ENCODE measurements at places on chromosomes 3 and 15. TPM values are rescaled to one million over a fixed set of nuclear protein-coding genes. Genes with fewer than 3 reads are reported as not detected.

- no peaks in the 10 kb centered on the region for H3K36me3 ChIP-seq
- H3K27ac ChIP-seq, result no peak overlapping the region
- H3K4me1 ChIP-seq, result peaks cover 5% of the 10 kb centered on the region
- DNase-seq, result no peak
- H3K27me3 ChIP-seq, result peaks cover 1% of the 10 kb centered on the region
Measured at GRCh38 chr3:131712662-131713061, 209.9 kb upstream of the MRPL3 start.

GRCh38 chr3:140056047-140056446 lies 121.1 kb downstream of the CLSTN2 start:
- H3K27me3 ChIP-seq, result peaks cover 4% of the 10 kb centered on the region
- no peaks in the 10 kb centered on the region for H3K4me1 ChIP-seq
- no peaks in the 10 kb centered on the region for H3K36me3 ChIP-seq
- no peak overlapping the region for H3K4me3 ChIP-seq
- no peak for DNase-seq
- no peak overlapping the region for H3K27ac ChIP-seq

- no peaks in the 10 kb centered on the region for H3K36me3 ChIP-seq
- no peak overlapping the region for H3K4me3 ChIP-seq
Measured at GRCh38 chr3:171950373-171950772, 89.0 kb upstream of the FNDC3B start.

GRCh38 chr15:99537344-99537743 lies 28.4 kb upstream of the MEF2A start:
- DNase-seq, result no peak
- no peaks in the 10 kb centered on the region for H3K4me1 ChIP-seq
- no peak overlapping the region for H3K4me3 ChIP-seq
- H3K36me3 ChIP-seq, result no peaks in the 10 kb centered on the region

- H3K27ac ChIP-seq, result no peak overlapping the region
- DNase-seq, result no peak
- H3K4me1 ChIP-seq, result peaks cover 6% of the 10 kb centered on the region
Measured at GRCh38 chr3:172654470-172654869, 56.4 kb downstream of the NCEH1 start.

DNA sequence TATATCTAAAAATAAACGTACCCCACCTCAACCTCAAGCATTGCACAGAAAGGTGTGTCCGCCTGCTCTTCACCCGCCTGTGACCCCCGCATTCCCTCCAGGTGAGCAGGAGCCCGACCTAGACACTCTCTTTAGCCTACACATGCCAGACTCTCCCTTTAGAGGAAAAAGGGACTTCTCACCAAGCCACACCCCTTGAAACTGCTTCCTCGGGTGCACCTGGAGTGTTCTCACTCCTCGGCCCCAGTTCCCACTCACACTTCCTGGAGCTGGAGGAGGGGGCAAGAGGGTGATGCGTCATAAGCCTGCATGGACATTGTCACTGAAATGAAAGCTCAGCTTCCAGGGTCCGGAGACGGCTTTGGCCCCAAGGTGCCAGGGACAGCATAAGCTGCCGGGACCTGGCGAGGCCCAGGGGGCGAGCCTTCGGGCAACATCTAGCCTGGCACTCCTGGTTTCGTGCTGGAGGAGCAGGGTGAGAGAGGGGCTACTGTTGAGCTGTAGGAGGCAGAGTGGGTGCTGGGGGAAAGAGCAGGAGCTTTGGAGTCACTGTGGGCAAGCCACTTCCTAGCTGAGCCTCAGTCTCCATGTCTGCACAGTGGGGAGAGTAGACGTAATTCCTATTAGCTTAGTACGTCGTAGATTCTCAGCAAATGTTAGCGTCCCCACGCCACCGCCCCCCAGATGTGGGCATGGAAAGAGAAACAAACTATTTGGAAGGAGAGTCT lies 9.8 kb upstream of the MUC4 start:
- H3K27ac ChIP-seq, result no peak overlapping the region
- no peaks in the 10 kb centered on the region for H3K4me1 ChIP-seq
- H3K4me3 ChIP-seq, result no peak overlapping the region

DNA sequence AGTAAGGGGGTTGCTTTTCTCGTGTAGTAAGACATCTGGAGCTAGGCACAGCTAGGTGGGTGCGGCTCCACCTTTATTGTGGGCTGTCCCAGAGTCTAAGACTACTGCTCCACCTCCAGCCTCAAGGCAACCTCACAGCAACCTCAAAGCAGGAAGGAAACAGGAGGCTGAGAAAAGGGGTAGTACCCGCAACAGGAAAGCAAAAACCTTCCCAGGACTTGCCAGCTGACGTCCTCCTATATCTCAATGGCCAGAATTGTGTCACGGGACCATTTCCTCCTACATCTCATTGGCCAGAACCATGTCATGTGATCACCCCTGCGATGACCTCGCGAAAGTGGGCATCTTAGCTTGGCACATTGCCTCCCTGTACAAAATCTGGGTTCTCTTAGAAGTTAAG lies 4.3 kb upstream of the GPR160 start:
- H3K36me3 ChIP-seq, result no peaks in the 10 kb centered on the region
- DNase-seq, result no peak
- H3K27me3 ChIP-seq, result peaks cover 2% of the 10 kb centered on the region
- no peak overlapping the region for H3K4me3 ChIP-seq
- peaks cover 4% of the 10 kb centered on the region for H3K4me1 ChIP-seq
- no peak overlapping the region for H3K27ac ChIP-seq

DNA sequence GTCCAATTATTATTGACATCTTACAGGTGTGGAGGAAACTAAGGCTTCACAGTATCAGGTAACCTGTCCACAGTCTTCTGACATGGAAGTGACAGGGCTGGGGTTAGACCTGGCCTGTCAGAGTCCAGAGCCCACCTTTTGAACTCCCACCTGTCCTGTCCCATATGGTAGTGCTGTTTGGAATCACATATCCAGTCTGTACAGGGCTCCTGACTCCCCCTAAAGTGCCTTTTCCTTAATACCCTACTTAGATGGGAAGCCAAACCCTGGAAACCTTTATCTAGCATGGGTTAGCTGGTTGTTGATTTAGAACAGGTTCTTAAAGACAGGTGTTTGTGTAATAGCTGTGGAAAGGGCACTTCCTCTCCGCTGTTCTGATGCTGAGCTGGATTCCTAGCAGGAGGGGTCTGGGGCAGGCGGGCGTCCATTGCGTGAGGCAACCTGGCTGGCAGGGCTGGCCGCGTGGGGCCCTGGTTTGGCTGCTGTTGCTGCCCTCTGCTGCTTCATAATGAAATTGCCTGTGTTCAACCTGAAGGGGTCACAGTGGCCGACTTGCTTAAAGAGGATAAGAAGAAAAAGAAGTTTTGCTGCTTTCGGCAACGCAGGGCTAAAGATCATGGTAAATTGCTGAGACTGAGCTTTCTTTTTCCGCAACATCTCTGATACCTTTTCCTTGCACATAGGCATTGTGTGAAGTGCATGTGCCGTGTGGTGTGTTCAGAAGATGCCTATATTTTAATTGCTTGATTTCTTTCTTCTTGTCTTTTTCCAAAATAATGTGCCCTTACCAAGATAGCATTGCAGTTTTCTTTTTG lies 136.2 kb downstream of the CHDH start:
- no peaks in the 10 kb centered on the region for H3K27me3 ChIP-seq
- H3K27ac ChIP-seq, result no peak overlapping the region
- DNase-seq, result peak; percentile 85
- peaks cover 12% of the 10 kb centered on the region for H3K4me1 ChIP-seq
- H3K36me3 ChIP-seq, result peaks cover 20% of the 10 kb centered on the region

DNA sequence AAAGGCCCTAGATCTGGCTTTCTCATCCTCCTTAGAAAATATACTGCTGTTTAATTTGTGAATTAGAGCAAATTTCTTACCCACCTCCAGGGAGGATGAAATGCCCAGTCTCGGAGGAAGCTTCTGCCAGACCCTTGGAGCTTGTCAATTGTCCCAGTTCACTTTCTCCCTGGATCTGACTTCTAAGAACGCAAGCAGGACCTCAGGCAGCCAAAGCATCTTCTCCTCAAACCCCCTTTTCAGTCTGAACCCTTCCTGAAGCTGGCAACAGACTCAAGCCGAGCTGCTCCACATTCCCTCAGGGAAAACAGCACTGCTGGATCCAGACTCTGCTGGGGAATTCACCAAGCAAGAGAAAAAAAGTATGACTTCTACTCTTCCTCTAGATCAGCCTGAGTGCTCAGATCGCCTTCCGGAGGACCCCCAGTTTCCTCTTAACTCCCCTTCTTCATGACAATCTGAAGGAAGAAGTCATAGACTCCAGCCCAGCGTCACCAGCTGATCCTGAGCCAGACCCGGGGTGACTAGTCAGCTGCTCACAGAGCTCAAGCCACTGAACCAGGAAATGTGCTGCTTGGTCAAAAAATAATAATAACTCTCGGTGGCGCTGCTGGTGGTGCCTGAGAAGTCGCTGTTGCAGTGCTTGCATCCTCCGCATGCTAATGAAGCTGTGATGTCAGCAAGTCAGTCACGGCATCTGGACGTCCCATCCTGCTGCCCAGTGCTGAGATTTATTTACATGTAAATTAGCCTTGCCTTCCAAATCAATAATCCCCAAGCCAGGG lies at the start of gene PRICKLE2:
Gene PRICKLE2 (minus strand): TSS at position 641 of the 785 bp plus-strand sequence. CDS start 26,539 bp downstream, outside the sequence.
- peaks cover 1% of the 10 kb centered on the region for H3K27me3 ChIP-seq
- H3K36me3 ChIP-seq, result no peaks in the 10 kb centered on the region

GRCh38 chr15:75695220-75695619 lies 17.4 kb downstream of the CSPG4 start:
- no peak for DNase-seq
- H3K4me3 ChIP-seq, result no peak overlapping the region
- H3K27me3 ChIP-seq, result peaks cover 15% of the 10 kb centered on the region
- peaks cover 14% of the 10 kb centered on the region for H3K4me1 ChIP-seq

DNA sequence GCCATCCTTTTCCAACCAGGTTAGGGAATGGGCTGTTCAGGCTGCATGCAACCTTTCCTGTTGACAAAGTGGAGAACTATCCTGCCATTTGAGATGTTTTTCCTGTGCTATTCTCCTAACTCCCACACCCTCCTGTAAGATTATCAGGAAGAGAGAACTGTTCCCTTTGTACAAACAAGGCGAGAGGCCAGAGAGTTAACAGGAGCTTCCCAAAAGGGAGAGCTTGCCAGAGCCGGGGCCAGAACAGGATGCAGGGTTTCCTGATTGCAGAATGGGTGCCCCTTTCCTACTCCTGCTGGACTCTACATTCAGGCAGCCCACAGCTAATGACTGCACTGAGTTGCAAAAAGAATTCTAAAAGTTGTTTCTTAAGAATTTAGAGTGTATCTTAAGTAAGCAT lies 17.1 kb downstream of the PML start:
- no peak overlapping the region for H3K4me3 ChIP-seq
- peaks cover 77% of the 10 kb centered on the region for H3K4me1 ChIP-seq

- peak; percentile 70 for DNase-seq
- peak overlapping the region; percentile 84 for H3K4me3 ChIP-seq
- H3K4me1 ChIP-seq, result peaks cover 33% of the 10 kb centered on the region
- peaks cover 2% of the 10 kb centered on the region for H3K27me3 ChIP-seq
Measured at GRCh38 chr3:186097663-186098451, 11.0 kb downstream of the ETV5 start.

- H3K27me3 ChIP-seq, result peaks cover 3% of the 10 kb centered on the region
- DNase-seq, result no peak
- peaks cover 16% of the 10 kb centered on the region for H3K4me1 ChIP-seq
- H3K36me3 ChIP-seq, result peaks cover 50% of the 10 kb centered on the region
Measured at GRCh38 chr3:33403756-33404155, 36.4 kb downstream of the UBP1 start.

GRCh38 chr3:167976516-167977361 lies 119.0 kb downstream of the GOLIM4 start:
- H3K27me3 ChIP-seq, result no peaks in the 10 kb centered on the region
- H3K4me1 ChIP-seq, result peaks cover 6% of the 10 kb centered on the region
- H3K4me3 ChIP-seq, result no peak overlapping the region
- no peaks in the 10 kb centered on the region for H3K36me3 ChIP-seq
- no peak overlapping the region for H3K27ac ChIP-seq

The HIGD2B gene
- total RNA-seq, result not detected

The TGM5 gene
- total RNA-seq, result not detected

The OR5H14 gene
- total RNA-seq, result not detected

The CCR1 gene
- total RNA-seq, result not detected

The CFAP92 gene
- 3.7 TPM for total RNA-seq

The GOLGA8S gene
- total RNA-seq, result 0.28 TPM

All from endothelial cell (in vitro differentiated cells).